ENCODE measurements at places on chromosomes 5 and 9.

DNA sequence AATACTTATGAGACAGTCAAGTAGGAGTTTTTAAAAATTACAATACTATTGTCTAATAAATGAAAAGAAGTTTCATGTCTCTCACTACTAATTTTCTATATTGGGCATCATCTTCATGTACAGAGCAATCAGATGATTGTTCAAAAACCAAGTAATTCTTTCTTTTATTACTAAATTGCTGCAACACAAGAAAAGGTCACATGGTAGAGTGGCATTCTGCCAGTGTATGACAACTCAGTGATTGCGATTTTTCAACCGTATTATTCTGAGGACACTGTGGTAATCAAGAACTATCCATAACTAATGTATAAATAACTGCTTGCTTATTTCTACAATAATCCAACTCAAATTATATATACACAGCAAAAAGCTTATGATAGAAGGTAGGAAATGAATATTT, 96.7 kb upstream of the GRHPR start:
- DNase-seq = no peak

DNA sequence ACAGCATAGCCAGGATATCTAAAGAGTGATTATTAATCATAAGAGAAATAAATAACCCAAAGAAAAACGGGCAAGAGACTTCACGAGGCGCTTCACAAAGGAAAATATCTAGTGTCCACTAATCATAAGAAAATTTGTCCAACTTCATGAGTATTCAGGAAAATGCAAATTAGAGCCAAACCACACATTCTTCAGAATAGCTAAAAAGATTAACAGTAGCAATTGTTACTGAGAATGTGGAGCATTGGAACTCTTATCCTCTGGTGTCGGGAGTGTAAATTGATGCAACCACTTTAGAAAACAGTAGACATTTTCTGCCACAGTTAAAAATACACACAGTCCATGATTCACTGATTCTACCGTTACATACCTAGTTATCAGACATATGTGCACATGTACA, 145.7 kb downstream of the CWC27 start:
- no peak for DNase-seq

DNA sequence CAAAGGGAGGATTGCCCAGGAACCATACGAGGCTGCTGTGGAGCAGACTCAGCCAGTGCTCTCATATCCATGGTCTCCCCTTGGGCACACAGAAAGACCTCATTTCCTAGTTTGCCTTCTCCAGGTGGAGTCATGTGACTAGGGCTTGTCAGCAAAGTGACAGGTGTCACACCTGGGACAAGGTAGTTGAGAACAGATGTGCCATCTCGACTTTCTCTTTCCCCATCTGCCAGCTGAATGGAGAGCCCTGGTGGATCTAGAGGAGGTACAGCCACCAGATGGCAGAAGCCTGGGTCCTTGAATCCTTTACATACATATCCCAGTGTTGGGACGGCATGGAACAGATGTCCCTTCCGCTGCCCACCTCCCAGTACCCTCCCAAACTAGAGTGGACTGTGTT, 42.9 kb upstream of the ALDOB start:
- no peak for DNase-seq

GRCh38 chr5:62922191-62922590, 343.6 kb downstream of the LRRC70 start:
- DNase-seq = no peak

DNA sequence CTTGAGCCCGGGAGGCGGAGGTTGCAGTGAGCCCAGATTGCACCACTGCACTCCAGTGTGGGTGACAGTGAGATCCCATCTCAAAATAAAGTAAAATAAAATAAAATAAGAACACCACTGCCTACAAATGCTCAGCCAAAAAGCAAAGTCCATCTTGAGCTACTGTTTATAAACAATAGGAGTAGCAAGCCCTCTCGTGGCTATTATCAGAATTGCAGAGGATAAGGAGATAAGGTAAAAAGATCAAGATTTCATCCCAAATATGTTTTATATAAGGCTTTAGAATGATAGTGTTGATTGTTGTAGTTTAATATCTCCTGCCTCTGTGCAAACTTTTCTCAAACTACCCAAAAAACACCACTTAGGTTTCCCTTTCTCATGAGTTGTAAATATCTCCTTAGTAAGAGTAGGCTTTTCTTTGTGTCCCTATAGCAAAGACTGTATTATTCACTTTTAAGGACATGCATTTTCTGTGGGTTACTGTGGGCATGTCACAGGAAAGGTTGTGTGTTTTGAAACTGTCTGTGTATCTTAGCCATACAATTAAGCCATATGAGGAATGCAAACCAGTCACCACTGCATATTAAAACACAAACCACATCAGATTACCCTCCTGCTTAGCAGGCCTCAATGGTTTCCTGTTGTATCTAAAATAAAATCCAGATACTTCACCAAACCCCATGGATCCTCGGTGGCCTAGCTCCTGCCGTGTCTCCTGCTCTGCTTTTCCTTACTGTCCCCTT, 31.8 kb upstream of the CKS2 start:
- peak; percentile 30 for DNase-seq

GRCh38 chr9:126151686-126152134, 174.9 kb upstream of the MVB12B start:
- peak; percentile 7 for DNase-seq

DNA sequence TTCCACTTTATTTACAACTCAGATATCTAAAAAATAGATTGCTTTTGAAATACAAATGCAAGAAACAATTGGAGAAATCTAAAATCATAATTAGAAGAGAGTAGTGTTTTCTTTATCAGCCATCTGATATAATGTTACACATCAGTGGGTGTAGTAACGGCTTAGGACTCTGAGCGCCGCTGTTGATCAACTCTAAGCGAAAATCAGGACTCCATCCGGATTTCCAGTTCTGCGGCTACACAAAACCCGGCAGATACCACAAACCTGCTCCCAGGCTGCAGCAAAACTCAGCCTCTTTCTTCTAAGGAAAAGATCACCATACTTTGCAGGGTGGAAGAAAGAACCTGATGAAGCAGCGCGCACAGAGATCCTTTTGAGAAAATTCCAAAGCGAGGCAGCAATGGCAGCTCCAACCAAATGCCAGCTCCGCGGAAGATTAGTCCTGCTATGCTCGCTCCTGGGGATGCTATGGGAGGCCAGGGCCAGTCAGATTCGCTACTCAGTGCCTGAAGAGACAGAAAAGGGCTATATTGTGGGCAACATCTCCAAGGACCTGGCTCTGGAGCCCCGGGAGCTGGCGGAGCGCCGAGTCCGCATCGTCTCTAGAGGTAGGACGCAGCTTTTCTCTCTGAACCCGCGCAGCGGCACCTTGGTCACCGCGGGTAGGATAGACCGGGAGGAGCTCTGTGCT, at the start of gene PCDHGA9:
Gene PCDHGA9, plus strand, starts transcription at position 226 of the 691 bp plus-strand sequence. Its CDS starts 175 bp downstream, at position 401.
- DNase-seq = no peak

DNA sequence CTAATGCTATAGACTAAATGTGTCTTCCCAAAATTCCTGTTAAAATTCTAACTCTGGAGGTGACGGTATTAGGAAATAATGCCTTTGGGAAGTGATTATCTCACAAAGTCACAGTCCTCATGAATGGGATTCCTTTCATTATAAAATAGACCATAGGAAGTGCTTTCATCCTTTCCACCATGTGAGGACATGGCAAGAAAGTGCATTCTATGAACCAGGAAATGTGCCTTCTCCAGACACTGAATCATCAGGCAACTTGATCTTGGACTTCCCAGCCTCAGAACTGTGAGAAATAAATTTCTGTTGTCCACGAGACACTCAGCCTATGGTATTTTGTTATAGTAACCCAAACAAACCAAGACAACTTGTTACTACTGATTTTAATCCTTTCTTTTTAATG, 582.4 kb upstream of the C9orf72 start:
- no peak for DNase-seq

DNA sequence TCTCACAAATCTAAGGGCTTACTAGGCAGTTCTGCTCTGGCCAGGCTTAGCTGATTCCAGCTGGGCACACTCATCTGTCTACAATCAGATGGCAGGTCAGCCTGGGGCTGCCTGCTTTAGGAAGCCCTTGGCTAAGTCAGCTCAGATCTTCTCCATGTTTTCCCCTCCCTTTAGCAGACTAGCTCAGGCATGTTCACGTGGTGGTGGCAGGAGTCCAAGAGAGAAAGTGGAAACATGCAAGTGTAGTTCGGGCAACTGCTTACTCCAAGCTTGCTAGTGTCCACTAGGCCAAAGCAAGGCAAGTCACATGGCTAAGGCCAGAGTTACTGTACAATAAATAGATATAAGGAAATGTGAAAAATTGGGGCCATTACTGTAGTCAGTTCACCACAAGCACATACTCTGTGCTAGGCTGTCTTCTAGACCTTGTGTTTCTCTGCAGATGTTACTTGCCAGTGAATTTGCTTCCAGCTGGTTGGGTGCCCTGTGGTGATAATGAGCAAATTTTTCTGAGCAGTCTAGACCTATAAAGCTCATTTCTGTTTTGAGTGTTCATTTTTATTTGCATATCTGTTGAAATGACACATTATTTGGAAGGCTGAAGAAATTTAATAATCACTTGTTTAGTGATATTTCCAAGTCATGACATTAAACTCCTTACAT, 38.3 kb downstream of the RECK start:
- no peak for DNase-seq

DNA sequence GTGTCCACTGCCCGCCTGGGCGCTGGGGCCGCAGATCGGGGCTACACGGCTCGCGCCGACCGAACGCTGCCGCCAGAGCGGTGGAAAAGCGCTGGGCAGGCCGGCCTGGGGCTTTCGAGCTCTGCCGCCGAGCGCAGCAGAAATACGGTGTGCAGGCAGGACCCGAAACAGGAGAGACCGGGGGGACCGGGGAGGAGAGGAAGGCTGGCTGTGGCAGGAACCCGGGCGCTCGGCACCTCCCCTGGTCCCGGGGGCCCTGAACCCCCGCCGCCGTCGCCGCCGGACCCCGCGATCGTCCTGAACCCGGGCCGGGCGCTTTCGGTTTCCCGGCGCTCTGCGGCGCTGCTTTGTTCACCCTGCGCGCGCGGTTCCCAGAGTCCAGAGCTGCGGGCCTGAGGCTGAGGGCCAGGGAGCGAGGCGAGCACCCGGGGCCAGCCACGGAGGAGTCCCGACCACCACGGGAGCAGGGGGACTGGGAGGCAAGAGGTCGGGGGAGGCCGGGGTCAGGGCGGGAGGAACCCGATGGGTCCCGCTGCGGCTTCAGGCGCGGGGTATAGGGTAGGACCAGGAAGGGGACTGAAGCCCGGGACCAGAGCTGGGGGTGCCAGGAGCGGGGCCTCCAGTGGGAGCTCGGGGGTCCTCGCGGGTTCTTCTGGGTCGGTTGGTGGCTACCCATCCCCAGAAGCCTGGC, 12.0 kb downstream of the IRX2 start:
- no peak for DNase-seq

GRCh38 chr5:180400416-180400815, 47.3 kb upstream of the GFPT2 start:
- DNase-seq = no peak

- DNase-seq = no peak
Measured at GRCh38 chr5:120808606-120809005, 344.5 kb downstream of the PRR16 start.

DNA sequence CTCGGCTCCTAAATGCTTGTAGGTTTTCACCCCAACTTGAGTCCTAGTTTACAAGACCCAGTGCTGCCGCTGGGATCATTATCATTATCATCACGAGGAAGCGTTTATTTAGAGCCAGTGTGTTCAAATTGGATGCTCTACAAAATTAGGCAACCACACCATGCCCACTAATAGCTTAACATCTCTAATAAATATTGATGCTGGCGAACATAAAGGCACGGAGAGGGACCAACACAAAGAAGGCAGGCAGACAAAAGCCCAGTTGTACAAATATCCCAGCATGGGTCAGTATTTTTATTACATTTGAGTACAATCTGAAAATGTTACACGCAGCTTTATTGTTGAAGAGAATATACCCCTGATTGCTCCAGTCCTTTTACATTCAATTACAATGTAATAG, 4.7 kb downstream of the CFAP77 start:
- peak; percentile 73 for DNase-seq

DNA sequence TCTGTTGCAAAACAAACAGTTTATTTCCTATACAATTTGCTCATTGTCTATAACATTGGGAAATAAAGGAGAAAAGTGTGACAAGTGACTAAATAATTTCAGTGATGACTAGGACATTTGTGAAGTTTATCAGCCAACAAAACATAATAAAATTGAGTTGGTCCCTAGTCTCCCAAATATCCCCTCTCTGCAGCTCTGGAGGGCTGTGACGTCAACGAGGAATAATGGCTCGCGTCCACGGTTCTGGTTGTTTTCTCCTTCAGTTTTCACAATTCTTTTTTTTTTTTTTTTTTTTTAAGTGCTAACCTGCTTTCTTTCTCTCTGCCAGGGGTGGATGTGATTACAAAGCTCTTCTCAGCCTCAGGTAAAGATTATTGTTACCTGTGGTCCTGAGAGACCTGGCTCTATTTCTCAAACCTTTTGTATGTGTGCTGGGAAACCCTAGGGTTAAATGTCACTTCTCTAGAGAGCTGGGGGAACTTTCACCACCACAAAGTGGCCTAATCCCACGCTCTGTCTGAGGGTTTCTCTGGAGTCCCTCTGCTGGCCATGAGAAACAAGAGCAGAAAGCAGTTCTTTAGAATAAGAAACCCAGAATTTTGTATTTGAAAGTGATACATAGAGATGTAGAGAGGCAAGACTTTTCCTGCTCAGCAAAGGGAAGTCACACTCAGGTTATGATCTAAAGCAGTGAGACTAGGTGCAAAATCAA, 36.2 kb upstream of the ANKRD55 start:
- peak; percentile 14 for DNase-seq

DNA sequence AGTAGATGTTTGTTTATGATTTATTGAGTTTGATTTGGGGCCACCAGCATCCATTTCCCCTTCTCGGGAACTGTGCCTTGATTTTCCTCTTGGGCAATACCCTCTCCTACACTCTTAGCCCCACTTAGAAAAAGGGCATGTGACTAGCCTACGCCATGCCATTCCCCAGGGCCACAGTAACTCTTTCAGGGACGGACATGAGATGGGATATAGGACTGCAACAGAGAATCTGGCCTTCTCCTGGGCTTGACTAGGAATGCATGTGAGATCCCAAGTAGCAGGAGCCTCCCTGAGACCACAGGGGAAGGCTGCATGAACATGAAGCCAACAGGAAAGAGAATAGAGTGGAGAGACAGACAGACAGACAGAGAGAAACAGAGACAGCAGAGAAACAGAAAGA, 30.7 kb upstream of the SPARC start:
- no peak for DNase-seq

- no peak for DNase-seq
Measured at GRCh38 chr9:74498621-74499095, 1.5 kb downstream of the RORB start.

DNA sequence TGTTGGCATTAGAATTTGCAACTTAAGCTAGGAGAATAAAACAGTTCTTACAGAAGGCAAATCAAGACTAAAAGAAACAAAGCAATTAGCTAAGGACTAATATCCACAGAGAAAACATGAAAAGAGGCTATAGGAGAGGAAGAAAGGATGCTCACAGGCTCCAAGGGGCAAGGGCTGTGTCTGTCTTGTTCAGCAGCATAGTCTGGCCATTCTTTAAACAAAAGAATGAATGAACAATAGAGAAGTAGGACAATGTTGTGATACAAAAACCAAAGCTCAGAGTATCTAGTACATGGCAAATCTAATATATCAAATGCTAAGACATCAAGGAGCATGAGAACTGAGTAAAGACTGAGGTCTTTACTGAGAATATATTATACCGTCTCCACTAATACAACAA, 39.5 kb downstream of the PLPP1 start:
- no peak for DNase-seq

Data from NCI-H146 (cell line).